MCF 10A (cell line): ENCODE measurements at places on chromosomes 13 and 19. TPM values are rescaled to one million over a fixed set of nuclear protein-coding genes. Genes with fewer than 3 reads are reported as not detected.

The ZNF763 gene
- 0.23 and 0.25 TPM in 2 replicates for total RNA-seq

The ZNF682 gene
- total RNA-seq: not detected in 2 replicates

The PCSK4 gene
- 3.4 and 3.7 TPM in 2 replicates for total RNA-seq

The GARIN5B gene
- not detected in 2 replicates for total RNA-seq

GRCh38 chr13:98284679-98285078 lies 107.6 kb upstream of the RNF113B start:
- H3K27ac ChIP-seq: no peak overlapping the region
- H3K4me3 ChIP-seq: no peak overlapping the region
- no peak for DNase-seq
- H3K4me1 ChIP-seq: no peaks in the 10 kb centered on the region

DNA sequence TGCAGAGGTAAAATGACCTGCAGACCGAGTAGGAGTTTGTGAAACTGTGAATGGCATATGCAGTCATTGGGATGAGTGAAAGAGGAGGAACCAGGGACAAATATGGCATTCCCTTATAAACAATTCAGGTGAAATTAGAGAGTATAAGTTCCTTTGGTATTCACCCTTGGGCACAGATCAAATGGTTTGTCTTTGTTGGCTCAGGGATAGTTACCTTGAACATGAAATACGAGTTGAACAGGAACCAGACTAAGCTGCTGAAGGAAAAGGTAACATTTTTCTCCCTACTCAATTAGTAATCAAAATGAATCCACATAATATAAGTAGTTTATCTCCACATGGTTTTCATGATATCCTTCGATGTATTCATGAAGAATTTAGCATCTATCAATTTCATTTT lies 50.5 kb downstream of the SLITRK1 start:
- H3K27ac ChIP-seq: no peak overlapping the region
- H3K36me3 ChIP-seq: no peaks in the 10 kb centered on the region
- no peak overlapping the region for H3K4me3 ChIP-seq
- no peak for DNase-seq
- H3K4me1 ChIP-seq: peaks cover 6% of the 10 kb centered on the region

GRCh38 chr19:2888731-2889224 lies 11.9 kb upstream of the ZNF57 start:
- H3K27ac ChIP-seq: no peak overlapping the region
- no peaks in the 10 kb centered on the region for H3K4me1 ChIP-seq
- no peaks in the 10 kb centered on the region for H3K27me3 ChIP-seq
- H3K4me3 ChIP-seq: no peak overlapping the region

GRCh38 chr19:49555600-49556411 lies 24.6 kb downstream of the NOSIP start:
- H3K4me3 ChIP-seq: no peak overlapping the region
- H3K4me1 ChIP-seq: peaks cover 12% of the 10 kb centered on the region
- no peaks in the 10 kb centered on the region for H3K27me3 ChIP-seq
- H3K27ac ChIP-seq: no peak overlapping the region
- DNase-seq: no peak

GRCh38 chr19:15293781-15294491 lies 38.4 kb downstream of the BRD4 start:
- H3K27me3 ChIP-seq: no peaks in the 10 kb centered on the region
- H3K4me1 ChIP-seq: peaks cover 59% of the 10 kb centered on the region
- peak overlapping the region; percentile 14 for H3K27ac ChIP-seq
- peaks cover 39% of the 10 kb centered on the region for H3K36me3 ChIP-seq

DNA sequence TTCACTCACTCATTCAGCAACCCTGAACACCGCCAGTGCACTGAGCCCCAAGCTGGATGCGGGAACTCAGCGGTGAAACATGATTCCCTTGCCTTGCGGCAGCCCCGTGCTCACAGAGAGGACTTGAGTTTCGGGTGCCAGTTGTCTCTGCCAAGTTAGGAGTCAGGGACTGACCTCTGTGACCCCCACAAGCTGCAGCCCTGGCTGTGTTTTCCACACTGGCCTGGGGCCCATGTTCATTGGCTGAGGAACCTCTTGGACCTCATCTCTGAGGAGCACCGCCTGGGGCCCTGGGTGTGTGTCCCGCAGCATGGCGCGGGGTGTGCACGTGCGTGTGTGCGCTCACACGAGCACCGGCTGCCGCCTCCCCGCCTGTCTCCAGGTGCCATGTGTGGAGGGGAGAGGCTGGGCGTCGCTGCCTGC lies 31.0 kb downstream of the CAPN12 start:
- peaks cover 11% of the 10 kb centered on the region for H3K4me1 ChIP-seq
- no peak overlapping the region for H3K27ac ChIP-seq
- H3K4me3 ChIP-seq: peak overlapping the region; percentile 12
- no peaks in the 10 kb centered on the region for H3K27me3 ChIP-seq
- DNase-seq: no peak

- no peak for DNase-seq
- peaks cover 24% of the 10 kb centered on the region for H3K4me1 ChIP-seq
- peak overlapping the region; percentile 49 for H3K4me3 ChIP-seq
- no peaks in the 10 kb centered on the region for H3K27me3 ChIP-seq
- no peak overlapping the region for H3K27ac ChIP-seq
These were observed 2.2 kb downstream of the DCUN1D2 start for GRCh38 chr13:113488283-113488682.

GRCh38 chr19:13058951-13059660 lies 43.6 kb downstream of the LYL1 start:
- H3K4me3 ChIP-seq: no peak overlapping the region
- DNase-seq: no peak
- H3K27ac ChIP-seq: no peak overlapping the region
- H3K4me1 ChIP-seq: peaks cover 26% of the 10 kb centered on the region
